ENCODE measurements at places on chromosomes 12 and 14. TPM values are rescaled to one million over a fixed set of nuclear protein-coding genes. Genes with fewer than 3 reads are reported as not detected.

Gene CELA1
- not detected for total RNA-seq

Gene MYF5
- total RNA-seq: not detected

Gene KDM2B
- total RNA-seq: 13.7 TPM

Gene COX8C
- total RNA-seq: not detected

Gene GAPDH
- 7,738 TPM for total RNA-seq

Gene HHIPL1
- total RNA-seq: 2.7 TPM

Gene ZNF384
- total RNA-seq: 23.9 TPM

Gene PPHLN1
- total RNA-seq: 39.1 TPM

Gene MBD6
- 5.1 TPM for total RNA-seq

Gene ZNF664
- 29.4 TPM for total RNA-seq

Gene PSMA6
- total RNA-seq: 115 TPM

Gene SLC17A8
- not detected for total RNA-seq

Gene FAM222A
- total RNA-seq: 2.1 TPM

Gene C12orf54
- total RNA-seq: not detected

Gene CEBPE
- total RNA-seq: not detected

Gene RDH11
- total RNA-seq: 52.7 TPM

Gene ZNF268
- total RNA-seq: 23.0 TPM

Gene KRT80
- 0.35 TPM for total RNA-seq

Gene ALDH6A1
- 34.0 TPM for total RNA-seq

Gene TMEM52B
- total RNA-seq: 0.82 TPM

Gene PIANP
- total RNA-seq: not detected

Gene SIX1
- total RNA-seq: 8.2 TPM

Gene ASPG
- not detected for total RNA-seq

Gene LYZ
- total RNA-seq: not detected

Gene IL26
- total RNA-seq: not detected

Gene OAS3
- 3.2 TPM for total RNA-seq

Gene RNU6-8
- total RNA-seq: not detected

Gene NPFF
- total RNA-seq: not detected

Gene MYH6
- total RNA-seq: not detected

Gene DPY19L2
- not detected for total RNA-seq

Gene ADCY6
- 23.7 TPM for total RNA-seq

Gene PMCH
- not detected for total RNA-seq

Gene FKBP11
- 38.6 TPM for total RNA-seq

Measured in pericardium fibroblast (primary cell).